ENCODE measurements at places on chromosomes 7 and 10.

DNA sequence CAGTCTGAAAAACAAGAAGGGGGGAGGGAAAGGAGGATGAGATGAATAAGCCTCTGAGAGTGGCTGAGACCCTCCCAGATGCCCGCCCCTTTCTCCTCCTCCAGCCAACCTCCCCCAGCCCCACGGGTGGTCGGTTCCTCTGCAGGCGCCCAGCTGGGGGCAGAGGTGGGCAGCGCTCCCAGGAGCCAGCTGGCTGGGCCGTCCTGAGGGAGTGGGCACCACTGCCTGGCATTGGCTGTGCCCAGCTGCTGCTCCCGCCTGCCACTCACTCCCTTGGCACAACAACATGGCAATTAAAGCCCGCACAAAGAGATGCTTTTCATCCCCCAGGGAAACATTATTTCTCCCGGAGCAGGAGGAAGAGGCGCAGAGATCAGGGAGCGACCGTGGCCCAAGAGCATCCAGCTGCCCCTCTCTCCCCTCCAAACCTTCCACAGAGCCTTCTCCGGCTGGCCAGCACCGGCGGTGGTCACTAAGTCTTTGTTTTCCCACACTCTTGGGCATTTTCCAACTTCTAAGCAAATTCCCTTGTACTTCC lies 107.2 kb downstream of the SPDYE5 start:
- DNase-seq = no peak

- no peak for DNase-seq
Observed at GRCh38 chr7:121874298-121874697, 1.3 kb downstream of the PTPRZ1 start.

- no peak for DNase-seq
Observed at GRCh38 chr10:58781873-58782488, 269.3 kb downstream of the BICC1 start.

DNA sequence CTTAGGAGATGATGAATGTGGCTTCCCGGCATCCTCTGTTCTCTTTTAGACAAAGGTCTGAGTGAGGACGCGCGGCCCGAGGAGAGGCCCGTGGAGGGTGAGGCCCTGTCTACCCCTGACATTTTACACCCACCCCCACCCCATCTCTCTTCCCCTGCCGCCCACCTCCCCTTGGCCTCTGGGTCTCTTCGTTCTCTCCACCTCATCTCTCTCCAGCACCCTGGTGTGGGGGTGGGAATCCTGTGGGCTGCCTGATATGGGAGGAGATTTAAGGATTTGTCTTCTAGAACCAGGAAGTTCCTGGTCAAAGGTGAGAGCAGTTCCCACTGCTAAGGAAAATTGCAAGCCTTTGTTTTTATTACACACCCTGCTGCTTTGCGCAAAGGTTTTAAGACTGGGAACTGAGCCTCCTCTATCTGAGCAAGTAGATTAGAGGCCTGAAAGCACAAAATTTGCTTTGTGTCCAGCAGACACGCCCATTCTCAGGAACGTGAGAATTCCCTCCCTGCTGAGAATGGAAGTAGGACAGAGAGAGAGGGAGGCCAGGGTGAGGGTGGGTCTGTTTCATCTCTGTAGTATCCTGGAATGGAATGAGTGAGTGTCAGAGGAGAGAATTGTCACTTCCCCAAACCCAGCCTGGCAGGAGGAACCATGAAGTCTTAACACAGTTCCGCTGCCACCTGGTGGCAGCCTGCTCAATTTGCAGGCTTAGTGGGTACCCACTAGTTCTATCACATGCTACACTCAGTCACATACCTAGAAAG lies 91.2 kb downstream of the GTF2IRD1 start:
- peak; percentile 42 for DNase-seq

- DNase-seq = no peak
Observed at GRCh38 chr10:1308962-1309616, 252.9 kb downstream of the WDR37 start.

GRCh38 chr10:15472431-15473395 lies 101.6 kb upstream of the FAM171A1 start:
- DNase-seq = peak; percentile 71

GRCh38 chr10:86105640-86106039 lies 261.0 kb downstream of the GRID1 start:
- DNase-seq = no peak

DNA sequence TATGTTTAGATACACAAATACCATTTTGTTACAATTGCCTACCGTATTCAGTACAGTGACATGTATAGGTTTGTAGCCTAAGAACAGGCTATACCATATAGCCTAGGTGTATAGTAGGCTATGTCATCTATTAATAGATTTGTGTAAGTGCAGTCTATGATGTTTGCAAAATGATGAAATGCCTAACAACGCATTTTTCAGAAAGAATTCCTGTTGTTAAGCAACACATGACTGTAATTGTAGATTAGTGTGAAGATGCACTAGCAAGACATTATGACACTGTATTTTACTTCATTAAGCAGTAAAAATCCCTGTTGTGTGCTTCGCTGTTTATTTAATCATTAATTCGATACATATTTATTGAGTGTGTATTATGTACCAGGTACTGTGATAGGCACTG lies 446.0 kb downstream of the SUGCT start:
- DNase-seq = no peak

DNA sequence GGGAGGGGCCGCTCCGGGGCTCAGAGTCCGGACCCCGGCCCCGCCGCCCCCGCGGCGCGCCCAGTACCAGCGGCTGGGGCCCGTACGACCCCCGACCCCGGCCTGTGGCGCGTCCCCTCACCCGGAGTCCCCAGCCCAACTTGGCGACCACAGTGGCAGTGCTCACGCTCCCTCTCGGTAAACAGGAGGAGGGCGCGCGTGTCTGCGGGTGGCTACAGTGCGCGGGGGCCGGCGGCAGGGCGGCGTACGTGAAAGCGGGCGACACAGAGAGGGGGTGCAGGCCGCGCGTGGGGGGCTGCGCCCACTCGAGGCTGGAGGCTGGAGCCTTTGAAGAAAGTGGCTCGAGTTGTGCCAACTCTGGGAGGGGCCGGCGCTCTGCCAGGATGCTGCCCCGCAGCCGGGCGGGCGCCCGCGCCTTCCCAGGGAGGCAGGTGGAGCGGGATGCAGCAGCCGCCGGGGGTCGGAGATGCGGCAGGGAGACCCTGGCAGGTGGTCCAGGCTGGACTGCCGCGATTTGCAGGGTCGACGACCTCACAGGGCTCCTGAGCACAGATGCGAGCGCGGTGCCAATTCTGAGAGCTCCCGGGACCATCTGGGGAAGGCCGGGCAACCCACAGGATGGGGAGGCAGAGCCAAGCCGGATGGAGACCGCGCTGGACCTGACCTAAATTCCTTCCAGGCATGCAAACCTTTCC lies 655 bp downstream of the PTPRE start:
- no peak for DNase-seq

All from fibroblast of the conjunctiva (primary cell).